ENCODE measurements at places on chromosomes 12 and 14. TPM values are rescaled to one million over a fixed set of nuclear protein-coding genes. Genes with fewer than 3 reads are reported as not detected.

DNA sequence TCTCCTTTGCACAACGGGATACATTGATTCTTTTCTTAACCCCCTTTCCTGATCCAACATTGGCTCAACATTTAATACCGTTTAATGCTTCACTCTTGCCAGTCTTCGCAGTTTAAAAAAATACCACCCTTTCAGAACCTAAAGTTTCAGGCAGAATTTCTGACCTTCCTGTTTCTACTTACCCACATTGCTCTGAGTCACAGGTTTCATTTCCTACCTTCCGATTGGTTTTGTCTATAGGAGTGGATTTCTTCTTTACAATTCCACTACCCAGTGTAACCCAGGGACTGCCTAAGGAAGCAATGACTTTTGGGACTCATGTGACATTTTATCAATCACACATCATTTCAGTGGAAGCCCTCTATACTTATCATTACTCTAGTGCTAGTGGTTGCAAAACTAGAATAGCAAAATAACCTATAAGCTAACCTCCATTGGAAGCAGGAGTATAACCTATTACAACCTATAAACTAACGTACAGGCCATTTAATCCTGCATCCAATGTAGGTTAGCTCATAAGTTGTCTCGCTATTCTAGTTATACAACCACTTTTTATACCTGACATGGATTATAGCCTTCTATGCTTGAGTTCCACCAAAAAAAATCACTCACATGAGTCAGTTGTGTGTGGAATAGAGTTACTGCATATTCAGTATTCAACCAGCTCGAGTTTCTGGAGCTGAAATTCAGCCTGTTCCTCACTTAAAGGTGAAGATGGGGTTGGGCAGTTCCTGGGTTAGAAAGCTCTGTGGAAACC is 64.9 kb upstream of the KITLG start:
- no peak for DNase-seq

- no peak for DNase-seq
Measured at GRCh38 chr14:50740856-50741255, 72.8 kb upstream of the SAV1 start.

DNA sequence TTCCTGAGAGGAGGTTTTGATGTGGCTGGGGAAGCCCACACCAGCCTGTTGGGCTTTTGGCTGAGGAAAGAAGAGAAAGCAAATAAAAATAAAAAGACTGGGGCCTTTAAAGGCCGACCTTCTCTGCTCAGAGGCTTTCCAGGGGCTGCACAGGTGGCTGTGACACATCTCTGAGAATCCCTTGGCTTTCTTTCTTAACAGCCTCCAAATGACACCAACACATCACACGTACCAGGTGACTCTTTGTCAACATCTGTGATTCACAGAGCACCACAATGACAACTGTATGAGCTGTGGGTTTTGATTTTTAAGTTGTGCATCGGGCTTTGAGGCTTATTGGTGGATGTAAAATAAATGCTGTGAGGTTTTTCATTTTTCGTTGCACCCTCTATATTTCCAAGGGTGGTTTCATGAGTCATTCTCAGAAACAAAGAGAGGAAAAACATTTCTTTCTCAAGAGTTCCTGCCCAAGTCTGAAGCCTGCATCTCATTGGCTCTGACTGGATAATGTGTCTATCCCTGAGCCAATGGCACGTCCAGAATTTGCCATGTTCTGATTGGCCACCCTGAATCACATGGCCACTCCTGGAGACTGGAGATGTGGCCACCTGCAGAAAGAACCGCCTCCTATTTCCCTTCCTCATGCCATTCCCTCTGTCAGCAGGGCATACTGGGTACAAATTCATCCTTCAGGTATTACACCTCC is 349.0 kb downstream of the GLT1D1 start:
- no peak for DNase-seq

Gene SERPINA3
- 7.4 TPM for total RNA-seq
